ENCODE measurements at places on chromosomes 7 and 10.

- no peaks in the 10 kb centered on the region for H3K36me3 ChIP-seq
- peaks cover 24% of the 10 kb centered on the region for H3K27me3 ChIP-seq
- DNase-seq: no peak
- no peak overlapping the region for H3K27ac ChIP-seq
These were observed 11.8 kb downstream of the CPED1 start for GRCh38 chr7:121000081-121000983.

GRCh38 chr7:70505468-70505867 is 626.5 kb upstream of the GALNT17 start:
- H3K4me1 ChIP-seq: no peaks in the 10 kb centered on the region
- no peak overlapping the region for H3K27ac ChIP-seq
- H3K36me3 ChIP-seq: no peaks in the 10 kb centered on the region
- no peak overlapping the region for H3K4me3 ChIP-seq

GRCh38 chr7:157547611-157548010 is 210.8 kb downstream of the DNAJB6 start:
- DNase-seq: no peak
- no peaks in the 10 kb centered on the region for H3K27me3 ChIP-seq
- no peak overlapping the region for H3K27ac ChIP-seq
- H3K36me3 ChIP-seq: peaks cover 17% of the 10 kb centered on the region

- no peak overlapping the region for H3K4me3 ChIP-seq
- H3K27ac ChIP-seq: peak overlapping the region; percentile 63
- peaks cover 5% of the 10 kb centered on the region for H3K36me3 ChIP-seq
- peaks cover 54% of the 10 kb centered on the region for H3K4me1 ChIP-seq
These were observed 27.9 kb upstream of the ASCC1 start for GRCh38 chr10:72243822-72244437.

DNA sequence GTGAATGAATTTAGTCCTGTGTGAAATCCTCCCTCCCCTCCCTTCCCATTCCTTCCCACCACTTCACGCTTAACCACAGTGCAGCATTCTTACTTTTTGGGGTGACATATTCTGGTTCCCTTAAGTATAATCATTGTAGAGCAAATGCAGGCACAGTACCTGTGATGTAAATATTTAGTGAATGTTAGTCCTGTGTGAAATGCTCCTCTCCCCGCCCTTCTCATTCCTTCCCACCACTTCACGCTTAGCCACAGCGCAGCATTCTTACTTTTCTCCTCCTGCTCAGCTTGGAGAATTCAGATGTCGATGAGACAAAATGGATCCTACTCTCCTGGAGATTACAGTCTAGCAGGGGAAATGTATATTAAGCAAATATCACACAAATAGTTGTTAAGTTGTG is 258.8 kb downstream of the EXOC4 start:
- H3K27me3 ChIP-seq: no peaks in the 10 kb centered on the region
- H3K27ac ChIP-seq: no peak overlapping the region
- H3K4me3 ChIP-seq: no peak overlapping the region
- H3K36me3 ChIP-seq: peaks cover 21% of the 10 kb centered on the region

Data from activated T-helper 2 cell treated with anti-CD3 and anti-CD28 coated beads, Interferon-gamma antibody, Interleukin-2, Interleukin-4, amounts not matched to agents 10 μg/mL and 5 μg/mL and 100 μg/mL, durations not matched to agents 14 hours and 24 hours and 36 hours (primary cell).